CD14-positive monocyte (primary cell): ENCODE measurements at places on chromosomes 7 and 10. TPM values are rescaled to one million over a fixed set of nuclear protein-coding genes. Genes with fewer than 3 reads are reported as not detected.

The GRM3 gene
- not detected in 2 replicates for polyA plus RNA-seq

The HOXA7 gene
- polyA plus RNA-seq = not detected in 2 replicates

- no peak overlapping the region for H3K27ac ChIP-seq
- no peak for DNase-seq
- peaks cover 31% of the 10 kb centered on the region for H3K4me1 ChIP-seq
- no peaks in the 10 kb centered on the region for H3K36me3 ChIP-seq
- no peak overlapping the region for H3K4me3 ChIP-seq
- H3K27me3 ChIP-seq = no peaks in the 10 kb centered on the region
Measured at GRCh38 chr10:132624061-132624846, 86.7 kb downstream of the INPP5A start.

The TMEM196 gene
- not detected in 2 replicates for polyA plus RNA-seq

GRCh38 chr10:14584661-14585060 is 190.0 kb downstream of the FAM107B start:
- H3K4me1 ChIP-seq = peaks cover 48% of the 10 kb centered on the region
- H3K27me3 ChIP-seq = no peaks in the 10 kb centered on the region
- no peak overlapping the region for H3K4me3 ChIP-seq

The PDE6C gene
- polyA plus RNA-seq = not detected in 2 replicates

DNA sequence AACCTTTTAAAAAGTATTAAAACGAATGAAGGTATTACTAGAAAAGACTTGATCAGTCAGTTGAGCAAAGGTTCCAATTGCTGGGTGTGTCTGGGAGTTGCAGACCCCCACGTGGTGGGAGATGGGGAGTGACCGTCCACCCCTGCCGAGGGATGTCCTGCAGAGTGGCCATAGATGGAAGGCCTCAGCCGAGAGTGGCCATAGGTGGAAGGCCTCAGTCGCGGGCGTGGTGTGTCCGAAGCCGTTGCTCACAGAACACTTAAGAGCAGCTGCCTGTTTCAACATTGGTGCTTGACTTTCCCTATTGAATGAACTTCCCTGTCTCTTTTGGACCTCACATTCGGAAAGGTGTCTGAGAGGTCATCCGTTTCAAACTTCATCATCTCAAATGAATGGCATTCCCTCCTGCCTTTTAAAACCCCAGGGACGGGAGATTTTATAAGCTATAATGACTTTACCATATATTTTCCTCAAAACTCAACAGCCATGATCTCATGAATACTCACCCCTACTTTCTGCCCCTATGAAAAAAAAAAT is 69.4 kb downstream of the CAMK1D start:
- DNase-seq = no peak
- no peaks in the 10 kb centered on the region for H3K36me3 ChIP-seq

The HOXA3 gene
- polyA plus RNA-seq = not detected

DNA sequence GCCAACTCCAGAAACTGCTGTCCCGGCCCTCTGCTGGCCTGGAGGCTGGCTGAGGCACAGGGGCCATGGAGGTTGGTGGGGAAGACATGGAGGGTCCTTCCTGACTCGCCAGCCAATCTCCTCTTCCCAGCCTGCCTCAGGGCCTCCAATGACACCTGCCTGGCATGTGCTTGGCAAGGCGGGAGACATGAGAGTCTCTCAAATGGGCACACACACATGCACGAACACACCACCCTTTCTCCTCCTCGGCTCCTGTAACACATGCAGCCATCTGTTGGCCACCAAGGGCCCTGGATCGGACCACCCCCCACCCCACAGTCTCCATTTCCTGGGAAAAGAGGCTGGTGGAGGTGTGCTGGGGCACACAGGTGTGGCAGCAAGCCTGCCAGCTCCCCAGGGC is 56.4 kb downstream of the YKT6 start:
- no peaks in the 10 kb centered on the region for H3K27me3 ChIP-seq
- DNase-seq = no peak
- H3K4me1 ChIP-seq = peaks cover 13% of the 10 kb centered on the region
- H3K4me3 ChIP-seq = no peak overlapping the region
- H3K36me3 ChIP-seq = no peaks in the 10 kb centered on the region

The SKIDA1 gene
- polyA plus RNA-seq = 0.04 TPM

GRCh38 chr10:24278176-24278889 is 69.4 kb downstream of the KIAA1217 start:
- no peaks in the 10 kb centered on the region for H3K27me3 ChIP-seq
- H3K4me1 ChIP-seq = no peaks in the 10 kb centered on the region
- no peak overlapping the region for H3K27ac ChIP-seq

- H3K27ac ChIP-seq = peak overlapping the region; percentile 100
- H3K4me3 ChIP-seq = peak overlapping the region; percentile 29
- peaks cover 24% of the 10 kb centered on the region for H3K4me1 ChIP-seq
- peak; percentile 55 for DNase-seq
- no peaks in the 10 kb centered on the region for H3K36me3 ChIP-seq
Measured at GRCh38 chr7:17234030-17234397, 64.4 kb upstream of the AHR start.

DNA sequence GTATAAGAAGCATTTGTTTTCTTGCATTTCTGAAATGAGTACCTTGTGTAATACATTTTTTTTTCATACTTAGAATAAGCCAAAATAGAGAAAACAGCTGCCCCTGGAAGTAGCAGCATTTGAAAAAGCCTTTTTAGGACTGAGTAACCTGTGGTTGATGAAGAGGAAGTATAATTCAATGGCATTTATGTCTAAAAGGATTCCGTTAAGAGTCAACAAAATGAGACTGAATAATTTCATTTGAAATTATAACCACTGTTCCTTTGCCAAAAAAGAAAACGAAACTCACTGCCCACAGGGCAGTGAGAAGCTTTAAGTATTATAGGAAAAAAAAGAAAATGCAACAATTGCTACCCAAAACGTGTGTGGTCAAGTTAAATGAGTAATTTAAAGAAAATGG is 705.6 kb upstream of the PHF14 start:
- no peaks in the 10 kb centered on the region for H3K4me1 ChIP-seq
- DNase-seq = no peak
- no peaks in the 10 kb centered on the region for H3K27me3 ChIP-seq
- no peak overlapping the region for H3K27ac ChIP-seq

- no peak overlapping the region for H3K4me3 ChIP-seq
- H3K27ac ChIP-seq = no peak overlapping the region
- no peaks in the 10 kb centered on the region for H3K4me1 ChIP-seq
- DNase-seq = peak; percentile 67
Measured at GRCh38 chr10:27783660-27784059, 38.0 kb upstream of the MKX start.

- no peak for DNase-seq
- H3K4me1 ChIP-seq = no peaks in the 10 kb centered on the region
- no peak overlapping the region for H3K4me3 ChIP-seq
- no peak overlapping the region for H3K27ac ChIP-seq
- no peaks in the 10 kb centered on the region for H3K36me3 ChIP-seq
Measured at GRCh38 chr10:86163522-86164173, 202.9 kb downstream of the GRID1 start.

- no peak for DNase-seq
- peaks cover 14% of the 10 kb centered on the region for H3K36me3 ChIP-seq
Measured at GRCh38 chr7:158705234-158705850, 738 bp upstream of the NCAPG2 start.

The GGCT gene
- polyA plus RNA-seq = 18.1 TPM

The AOC1 gene
- 0.16 and 0.34 TPM in 2 replicates for polyA plus RNA-seq

DNA sequence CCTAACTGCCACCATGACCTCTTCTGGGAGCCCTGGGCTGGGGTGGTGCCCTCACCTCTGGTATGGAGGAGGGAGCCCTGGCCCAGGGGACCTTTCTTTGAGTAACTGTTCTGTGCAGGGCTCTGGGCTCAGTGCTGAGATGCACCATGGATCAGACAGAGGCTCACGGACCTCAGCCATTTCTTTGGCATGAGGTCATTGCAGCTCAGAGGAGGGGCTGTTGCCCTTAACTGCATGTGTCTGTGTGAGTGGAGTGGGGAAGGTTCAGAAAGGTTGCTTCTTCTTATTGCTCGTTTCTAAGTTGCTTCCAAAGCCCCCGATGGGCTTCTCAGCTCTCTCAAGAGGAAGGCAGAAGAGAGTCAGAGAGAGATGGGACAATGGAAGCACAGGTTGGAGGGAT is 233.9 kb downstream of the RPS24 start:
- no peak for DNase-seq
- no peaks in the 10 kb centered on the region for H3K27me3 ChIP-seq
- no peaks in the 10 kb centered on the region for H3K4me1 ChIP-seq

The LIPN gene
- polyA plus RNA-seq = 10.1 TPM

GRCh38 chr7:128167791-128168666 is 73.0 kb upstream of the LEP start:
- H3K4me1 ChIP-seq = peaks cover 23% of the 10 kb centered on the region
- H3K36me3 ChIP-seq = no peaks in the 10 kb centered on the region
- peaks cover 55% of the 10 kb centered on the region for H3K27me3 ChIP-seq

The CNNM1 gene
- polyA plus RNA-seq = not detected

The NKX2-3 gene
- not detected in 2 replicates for polyA plus RNA-seq

GRCh38 chr10:71899665-71900412 is 48.8 kb upstream of the PSAP start:
- no peak overlapping the region for H3K4me3 ChIP-seq
- H3K36me3 ChIP-seq = no peaks in the 10 kb centered on the region
- no peak for DNase-seq
- H3K27ac ChIP-seq = no peak overlapping the region
- peaks cover 19% of the 10 kb centered on the region for H3K4me1 ChIP-seq
- no peaks in the 10 kb centered on the region for H3K27me3 ChIP-seq

GRCh38 chr10:47384148-47384921 is at the start of gene ZNF488:
Gene ZNF488 (minus strand): TSS chr10:47384293. CDS start chr10:47368829, 15,464 bp downstream.
- peak within 1 kb of the TSS; percentile 89 for H3K4me3 ChIP-seq
- H3K27me3 ChIP-seq = no peaks in the 10 kb centered on the region
- H3K36me3 ChIP-seq = no peaks in the 10 kb centered on the region
- peak; percentile 49 for DNase-seq
- H3K27ac ChIP-seq = no peak within 1 kb of the TSS
